ENCODE measurements at places on chromosomes 1 and 21. TPM values are rescaled to one million over a fixed set of nuclear protein-coding genes. Genes with fewer than 3 reads are reported as not detected.

Gene OR2T33
- not detected for total RNA-seq

Gene GBP6
- total RNA-seq = not detected

Gene C8B
- total RNA-seq = not detected

Gene EDEM3
- 49.9 TPM for total RNA-seq

Gene SPRR5
- not detected for total RNA-seq

Gene PALMD
- 3.9 TPM for total RNA-seq

Gene BGLAP
- total RNA-seq = 0.50 TPM

Gene RIMKLA
- 2.7 TPM for total RNA-seq

- no peak for DNase-seq
These were observed 25.4 kb upstream of the TCEA3 start for GRCh38 chr1:23449958-23450357.

DNA sequence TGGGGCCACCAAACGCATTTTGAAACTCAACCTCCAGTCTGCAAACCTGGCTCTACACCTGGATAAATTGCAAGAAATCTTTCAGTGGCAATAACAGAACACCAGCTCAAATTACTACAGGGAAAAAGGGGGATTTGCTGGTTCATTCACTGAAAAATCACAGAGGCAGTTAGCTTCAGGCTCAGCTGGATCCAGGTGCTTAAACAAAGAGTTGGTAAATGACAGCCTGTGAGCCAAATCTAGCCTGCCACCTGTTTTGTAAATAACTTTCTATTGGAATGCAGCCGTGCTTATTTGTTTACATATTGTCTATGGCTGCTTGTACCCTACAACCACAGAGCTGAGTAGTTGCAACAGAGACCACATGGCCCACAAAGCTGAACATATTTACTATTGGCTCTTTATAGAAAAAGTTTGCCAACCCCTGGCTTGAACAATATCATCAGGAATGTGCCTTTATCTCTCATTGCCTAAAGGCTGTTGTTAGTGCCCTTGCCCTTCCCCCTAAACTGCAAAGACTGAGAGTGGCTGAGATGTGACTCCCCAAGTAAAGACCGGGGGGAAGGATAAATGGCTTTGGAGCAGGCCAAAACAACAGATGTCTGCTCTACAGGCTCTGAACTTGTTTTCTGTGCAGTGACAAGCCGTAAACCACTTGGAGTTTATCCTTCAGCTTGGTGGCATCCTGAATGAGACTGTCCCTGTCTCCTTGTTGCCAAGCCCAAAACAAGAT, 21.5 kb upstream of the PTPRF start:
- DNase-seq = no peak

DNA sequence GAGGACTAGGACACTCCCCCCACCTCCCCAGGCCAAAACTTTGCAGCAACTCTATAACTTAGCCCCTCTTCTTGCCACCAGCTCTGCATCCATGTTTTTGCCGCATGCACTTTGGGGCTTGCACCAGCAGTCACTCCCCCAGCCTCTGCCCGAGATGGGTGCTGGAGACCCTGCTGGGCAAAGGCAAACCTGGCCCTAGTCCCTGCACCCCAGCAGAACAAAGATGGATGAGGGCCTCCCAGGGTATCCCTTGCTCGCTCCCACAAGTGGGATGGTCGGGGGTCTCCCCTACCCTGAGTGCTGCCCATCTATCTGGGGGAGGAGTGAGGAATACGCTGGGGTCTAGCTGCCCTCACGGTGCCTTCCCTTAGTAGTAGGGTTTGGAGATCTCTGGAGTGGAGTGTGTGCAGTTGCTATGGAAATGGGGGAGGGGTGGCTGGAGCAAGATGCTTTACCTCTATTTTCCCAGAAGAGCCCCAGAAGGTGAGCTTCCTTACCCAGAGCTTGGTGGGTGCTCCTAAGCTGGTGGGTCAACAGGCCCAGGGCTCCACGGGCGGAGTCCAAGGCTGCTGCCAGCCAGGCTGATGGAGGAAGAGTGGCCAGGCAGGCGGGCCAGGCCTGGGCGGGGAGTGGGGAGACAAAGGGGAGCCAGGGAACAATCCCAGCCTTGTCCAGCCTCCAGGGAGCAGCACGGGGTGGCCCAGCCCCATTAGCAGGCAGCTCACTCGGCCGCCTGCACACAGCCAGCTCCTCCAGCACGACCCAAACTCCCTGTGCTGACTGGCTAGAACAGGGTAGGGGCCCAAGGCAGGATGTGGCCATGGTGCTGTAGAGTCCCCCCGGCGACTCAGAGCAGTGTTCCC, at the start of gene PAQR6:
Gene PAQR6, minus strand, starts transcription at position 597 of the 863 bp plus-strand sequence. CDS start 1,325 bp downstream, outside the sequence.
- no peak for DNase-seq

- no peak for DNase-seq
These were observed 27.8 kb downstream of the TMPRSS2 start for GRCh38 chr21:41480086-41480690.

GRCh38 chr1:31398246-31398645, 14.8 kb upstream of the SERINC2 start:
- no peak for DNase-seq

- no peak for DNase-seq
These were observed 86.5 kb downstream of the MAN1C1 start for GRCh38 chr1:25703041-25703440.

DNA sequence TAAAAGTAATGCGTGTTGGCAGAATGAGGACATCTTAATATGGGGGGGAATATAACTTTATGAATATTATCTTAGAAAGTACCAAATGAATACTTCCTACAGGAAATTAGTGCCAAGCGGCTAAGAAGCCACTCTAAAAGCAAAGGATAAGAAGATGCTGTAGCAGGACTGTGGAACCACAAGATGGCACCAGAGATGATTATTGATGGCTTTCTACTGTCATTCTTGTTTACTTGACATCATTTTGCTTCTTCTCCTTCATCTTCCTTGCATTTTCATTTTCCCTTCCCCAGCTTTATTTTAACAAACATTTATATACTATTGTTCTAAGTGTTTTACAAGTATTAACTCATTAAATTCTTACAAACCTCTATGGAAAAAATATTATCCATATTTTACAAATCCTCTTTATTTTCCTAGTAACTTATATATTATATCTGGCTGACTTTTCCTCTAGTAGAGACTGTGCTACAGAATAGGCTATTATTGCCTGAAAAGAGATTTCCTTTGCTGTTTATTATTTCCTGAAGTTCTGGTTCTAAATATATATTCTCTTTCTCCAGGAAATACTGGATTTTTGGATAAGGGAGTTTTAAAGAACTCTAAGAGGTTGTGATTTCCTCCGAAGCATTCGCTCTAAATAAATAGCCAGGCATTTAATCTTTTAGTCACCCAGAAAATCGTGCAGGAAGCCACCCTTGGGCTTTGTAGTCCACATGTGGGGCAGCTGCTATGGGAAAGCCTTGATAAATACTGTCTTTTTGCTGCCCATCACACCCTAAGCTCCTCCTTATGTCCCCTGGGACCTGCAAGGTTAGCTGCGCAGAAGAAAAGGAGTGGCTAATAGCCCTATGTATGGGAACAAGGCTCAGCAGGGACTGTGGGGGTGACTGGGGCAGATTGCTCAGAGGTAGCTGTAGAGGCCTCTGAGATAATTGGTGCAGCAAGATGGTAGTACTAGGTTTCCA, 69.8 kb downstream of the TPR start:
- DNase-seq = peak; percentile 60

DNA sequence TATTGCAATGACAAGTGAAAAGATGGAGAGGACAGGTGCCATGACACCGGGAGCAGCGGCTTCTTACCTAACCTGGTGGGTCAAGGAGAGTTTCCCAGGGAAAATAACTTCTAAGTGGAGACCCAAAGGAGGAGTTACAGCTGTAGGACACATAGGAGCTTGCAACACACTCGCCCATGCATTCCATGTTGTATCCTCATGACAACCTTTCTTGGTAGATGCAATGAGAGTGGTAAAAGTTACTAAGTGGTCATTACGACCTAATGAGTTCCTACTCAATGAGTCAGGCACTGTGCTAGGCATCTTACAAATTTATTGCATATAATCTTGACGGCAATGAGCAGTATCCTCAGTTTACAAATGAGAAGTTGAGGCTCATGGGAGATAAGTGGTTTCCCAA, 119.5 kb upstream of the HOOK1 start:
- no peak for DNase-seq

DNA sequence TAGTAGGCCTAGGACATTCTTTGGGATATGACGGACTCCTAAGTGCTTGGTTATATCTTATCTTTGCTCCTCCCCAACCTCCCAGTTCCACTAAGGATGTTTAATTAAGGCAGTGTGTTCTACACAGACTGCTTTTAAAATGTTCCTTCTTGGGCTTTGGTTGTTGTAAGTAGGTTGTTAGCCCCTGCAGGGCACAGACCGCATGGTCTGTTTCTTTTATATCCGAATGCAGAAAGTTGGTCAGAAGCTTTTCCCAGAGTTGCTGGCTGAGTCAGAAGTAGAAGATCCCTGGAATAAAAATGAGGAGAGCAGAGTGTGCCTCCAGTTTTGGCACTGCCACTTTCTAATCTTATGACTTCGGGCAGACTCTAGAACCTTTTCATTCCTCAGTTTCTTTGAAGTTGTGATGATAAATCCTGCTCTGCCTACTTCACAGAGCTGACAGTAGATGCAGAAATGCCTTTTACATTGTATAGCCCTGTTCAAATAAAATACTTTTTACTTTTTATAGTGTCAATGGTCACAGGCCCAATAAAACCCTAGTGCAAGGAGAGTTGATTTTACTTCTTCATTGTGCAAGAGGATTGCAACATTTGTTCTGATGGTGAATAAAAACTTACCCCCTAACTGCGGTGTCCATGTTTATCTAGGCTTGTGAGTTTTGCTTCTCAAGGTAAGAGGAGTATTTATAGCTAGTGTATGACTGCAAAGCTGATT, 18.4 kb downstream of the FMN2 start:
- no peak for DNase-seq

GRCh38 chr1:208254376-208254775, 10.2 kb upstream of the PLXNA2 start:
- DNase-seq = no peak

- no peak for DNase-seq
These were observed 20.6 kb upstream of the RSPO1 start for GRCh38 chr1:37655274-37655673.

DNA sequence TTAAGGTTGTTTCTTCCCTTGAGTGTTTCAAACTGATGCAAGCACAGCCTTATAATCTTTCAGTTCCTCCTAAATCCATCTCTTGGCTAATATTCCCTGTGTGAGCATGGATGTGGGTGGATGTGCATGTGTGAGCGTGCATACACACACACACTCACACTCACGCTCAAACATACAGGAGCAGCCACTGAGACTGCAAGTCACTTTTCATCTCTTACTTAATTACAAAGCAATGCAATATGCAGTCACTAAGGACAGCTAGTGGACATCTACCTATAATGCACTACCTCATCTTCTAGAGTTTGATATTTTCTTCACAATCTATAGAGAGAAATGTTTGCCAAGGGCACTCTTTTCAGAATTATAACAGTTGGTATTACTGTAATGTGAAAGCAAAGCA, 1.4 kb downstream of the ESRRG start:
- DNase-seq = no peak

DNA sequence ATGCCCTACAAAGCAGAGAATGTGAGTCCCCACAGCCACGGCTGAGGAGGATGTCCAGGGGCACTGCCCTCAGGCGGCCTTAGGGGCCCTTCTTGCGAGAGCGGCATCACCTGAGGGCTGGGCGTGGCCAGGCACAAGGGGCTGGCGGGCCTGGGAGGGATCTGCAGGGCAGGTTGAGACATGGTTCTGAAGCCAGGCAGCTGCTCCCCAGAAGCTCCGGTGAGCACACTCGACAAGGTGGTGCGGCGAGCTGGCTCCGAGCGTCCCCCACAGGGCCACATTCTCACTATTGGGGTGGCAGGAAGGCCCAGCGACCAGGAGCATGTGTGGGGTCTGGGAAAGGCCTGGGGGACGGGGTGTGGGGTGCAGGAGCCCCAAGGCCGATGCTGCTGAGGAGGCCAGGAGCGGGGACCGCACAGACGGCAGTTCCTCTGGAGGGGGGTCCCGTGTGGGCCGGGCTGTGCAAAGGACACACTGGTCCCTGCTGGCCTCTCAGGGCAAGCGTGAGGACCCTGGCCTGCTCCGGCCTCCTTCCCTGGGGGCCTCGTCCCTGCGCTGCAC, 47.2 kb downstream of the MORN1 start:
- DNase-seq = no peak

DNA sequence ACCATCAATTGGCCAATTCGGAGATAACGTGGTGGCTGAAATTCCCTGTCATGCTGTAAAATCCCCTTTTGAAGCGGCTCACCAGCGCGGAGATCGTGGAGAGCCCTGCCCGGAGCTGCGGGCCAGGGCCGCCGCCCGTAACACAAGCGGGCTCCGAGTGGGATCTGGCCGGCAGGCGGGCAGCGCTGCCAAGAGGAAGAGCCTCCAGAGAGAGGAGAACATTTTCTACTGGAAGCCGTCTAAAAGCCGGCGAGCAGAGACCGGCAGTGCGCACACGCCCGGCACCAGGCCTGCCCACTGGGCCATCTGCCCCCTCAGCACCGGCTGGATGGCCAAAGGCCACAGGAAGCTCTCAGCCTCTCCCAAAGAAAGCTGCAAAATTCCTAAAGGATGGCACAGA, 15.5 kb downstream of the SSBP3 start:
- no peak for DNase-seq

DNA sequence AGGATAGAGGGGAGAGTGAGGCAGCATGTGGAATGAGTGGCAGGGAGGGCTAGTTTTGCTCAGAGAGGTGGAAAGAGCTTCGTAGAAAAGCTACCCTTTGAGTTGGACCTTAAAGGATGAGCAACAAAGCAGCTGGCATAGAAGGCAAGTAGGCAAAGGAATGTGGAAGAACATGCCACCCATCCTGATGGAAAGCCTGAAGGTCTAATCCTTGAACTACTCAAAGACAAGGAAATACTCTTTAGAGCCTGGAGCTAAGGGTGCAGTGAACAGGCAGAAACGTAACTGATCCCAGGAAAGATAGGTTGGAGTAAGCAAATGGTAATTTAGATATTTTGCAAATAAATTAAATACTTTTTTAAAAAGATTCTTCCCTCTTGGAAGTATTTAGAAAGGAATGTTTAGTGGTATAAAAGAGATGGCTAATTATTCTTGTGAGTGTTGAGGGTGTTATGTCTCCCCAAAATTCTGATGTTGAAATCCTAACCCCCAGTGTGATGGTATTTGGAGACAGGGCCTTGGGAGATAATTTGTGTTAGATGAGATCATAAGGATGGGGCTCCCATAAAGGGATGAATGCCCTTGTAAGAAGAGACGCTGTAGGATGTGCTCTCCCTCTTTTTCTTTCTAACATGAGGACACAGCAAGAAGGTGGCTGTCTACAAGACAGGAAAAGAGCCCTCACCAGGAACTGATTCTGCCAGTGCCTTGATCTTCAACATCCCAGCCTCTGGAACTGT, 308.1 kb upstream of the RUNX1 start:
- DNase-seq = no peak

- no peak for DNase-seq
These were observed 108.0 kb upstream of the KIF26B start for GRCh38 chr1:245046769-245047168.

- no peak for DNase-seq
These were observed 175.4 kb downstream of the ZBTB18 start for GRCh38 chr1:244226435-244226834.

DNA sequence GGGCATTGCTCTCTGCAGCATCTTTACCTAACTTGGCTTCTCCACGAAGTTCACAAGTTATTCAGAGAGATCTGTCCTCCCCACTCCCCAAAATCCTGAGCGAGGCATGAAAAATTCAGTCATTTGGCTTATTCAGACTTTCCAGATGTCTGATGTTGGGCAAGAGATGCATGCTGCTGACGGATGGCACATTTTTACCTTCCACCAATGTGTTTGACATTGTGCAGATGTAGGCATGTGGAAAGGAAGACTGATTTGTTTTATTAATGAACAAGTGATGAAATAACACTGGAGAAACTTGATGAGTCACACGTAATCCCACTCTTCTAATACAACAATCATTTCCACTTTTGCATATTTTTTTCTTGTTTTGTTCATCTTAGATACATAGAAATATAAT, 86.7 kb downstream of the C1orf94 start:
- no peak for DNase-seq

Data from NCI-H460 (cell line).